ENCODE measurements at places on chromosomes 1 and 21. TPM values are rescaled to one million over a fixed set of nuclear protein-coding genes. Genes with fewer than 3 reads are reported as not detected.

FCGR3A gene
- total RNA-seq = not detected

- DNase-seq = peak; percentile 94
Measured at GRCh38 chr1:211639475-211640300, 35.7 kb downstream of the NEK2 start.

DNA sequence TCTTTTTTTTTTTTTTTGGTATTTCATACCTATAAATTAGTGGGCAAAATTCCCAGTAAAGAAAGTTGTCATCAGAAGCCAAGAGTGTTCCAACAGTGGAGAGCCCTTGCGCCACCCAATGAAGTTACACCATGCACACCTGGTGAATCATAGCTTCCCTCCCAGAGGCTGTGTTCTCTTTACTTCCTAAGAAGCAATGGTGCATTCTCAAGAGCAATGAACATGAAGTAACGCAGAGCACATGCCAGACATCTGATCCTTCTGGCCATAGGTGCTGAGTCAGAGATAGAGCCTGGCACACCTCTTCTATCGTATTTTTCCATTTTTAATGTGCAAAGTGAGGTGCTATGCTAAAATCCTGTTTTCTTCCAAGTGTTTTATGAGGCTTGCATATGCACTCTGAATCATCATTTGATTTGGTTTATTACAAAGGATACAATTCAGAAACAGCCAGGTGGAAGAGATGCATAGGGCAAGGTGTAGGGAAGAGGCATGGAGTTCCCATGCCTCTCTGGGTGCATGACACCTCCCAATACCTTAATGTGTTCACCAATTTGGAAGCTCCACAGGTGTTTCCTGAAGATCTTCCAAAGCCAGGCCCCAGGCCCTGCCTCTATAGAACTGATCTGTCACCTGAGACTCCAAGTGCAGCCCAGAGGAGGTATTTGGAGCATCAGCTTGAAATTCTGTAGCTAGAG lies 408.0 kb downstream of the SIPA1L2 start:
- peak; percentile 55 for DNase-seq

GRCh38 chr1:16093611-16094010 lies 20.2 kb upstream of the FAM131C start:
- DNase-seq = no peak

GRCh38 chr1:67110352-67110751 lies 24.4 kb downstream of the C1orf141 start:
- no peak for DNase-seq

DNA sequence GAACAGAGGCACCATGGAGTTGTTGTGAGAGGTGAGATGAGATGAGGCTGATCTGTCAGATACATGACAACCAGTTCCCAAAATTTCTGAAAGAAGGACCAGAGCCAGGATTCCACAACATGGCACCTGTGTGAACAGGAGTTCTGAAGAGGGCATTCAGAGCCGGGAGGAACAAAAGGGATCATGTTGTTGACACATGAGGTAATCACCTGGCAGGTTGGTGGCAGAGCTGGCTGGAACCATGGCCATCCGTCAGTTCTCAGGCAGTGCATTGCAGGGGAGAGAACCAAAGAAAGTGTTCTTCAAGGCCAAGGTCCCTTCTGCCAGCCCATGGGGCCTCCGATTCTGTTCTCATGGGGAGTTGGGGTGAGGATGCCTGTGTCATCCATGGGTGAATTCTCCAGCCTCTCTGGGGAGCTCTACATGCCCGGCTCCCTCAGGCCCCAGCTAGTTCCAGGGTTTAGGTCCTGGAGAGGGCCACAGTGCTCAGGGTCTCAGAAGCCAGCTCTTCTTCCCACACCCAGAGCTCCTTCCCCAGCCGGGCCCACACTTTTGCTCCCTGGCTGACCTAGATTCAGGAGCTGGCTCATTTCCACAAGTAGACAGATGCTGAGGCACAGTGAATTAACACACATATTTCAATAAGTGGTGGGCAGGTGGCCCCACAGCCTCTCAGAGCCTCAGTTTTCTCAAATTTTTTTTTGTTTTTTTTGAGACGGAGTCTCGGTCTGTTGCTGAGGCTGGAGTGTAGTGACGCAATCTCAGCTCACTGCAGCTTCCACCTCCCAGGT lies 49.1 kb upstream of the CTPS1 start:
- DNase-seq = no peak

All from Caki2 (cell line).